ENCODE measurements at places on chromosomes 6 and 20.

DNA sequence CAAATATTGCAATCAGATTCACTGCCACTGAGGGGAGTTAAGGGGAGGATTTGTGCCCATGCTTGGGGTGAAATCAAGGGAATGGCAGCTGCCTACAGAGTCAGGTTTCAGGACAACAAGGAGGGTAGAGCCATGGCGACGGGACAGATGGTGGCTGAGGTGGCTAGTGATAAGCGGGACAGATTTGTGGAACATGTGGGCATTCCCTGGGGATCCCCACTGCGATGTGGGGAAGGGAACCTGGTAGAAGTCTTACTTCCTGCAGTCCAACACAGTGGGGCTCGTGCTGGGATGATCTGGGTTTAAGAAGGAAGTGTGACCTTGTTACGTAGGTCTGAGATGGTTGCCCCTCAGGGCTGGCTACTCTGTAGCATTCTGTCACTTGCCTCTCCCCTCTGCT, 292.0 kb upstream of the JARID2 start:
- no peak for DNase-seq

GRCh38 chr6:6795393-6795792, 206.9 kb downstream of the LY86 start:
- no peak for DNase-seq

- no peak for DNase-seq
Measured at GRCh38 chr20:8367689-8368088, 235.6 kb downstream of the PLCB1 start.

DNA sequence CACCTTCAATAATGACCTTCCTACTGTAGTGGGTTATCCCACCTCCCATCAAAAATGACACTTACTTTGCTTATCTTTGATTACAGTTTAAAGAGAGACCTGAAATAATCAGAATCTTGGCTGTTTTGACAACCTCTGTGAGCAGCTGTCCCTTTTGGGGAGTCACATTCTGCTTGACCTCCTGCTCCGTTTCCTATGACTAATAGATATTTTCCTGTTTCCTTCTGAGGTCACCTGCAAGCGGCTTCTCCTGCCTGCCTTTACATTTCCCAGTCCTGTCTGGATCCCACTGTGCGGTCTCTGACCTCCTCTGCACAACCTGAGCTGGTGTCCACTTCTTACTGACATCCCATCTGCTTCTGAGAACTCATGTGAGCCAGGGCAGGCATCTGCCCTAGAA, 54.2 kb downstream of the TRAM2 start:
- no peak for DNase-seq

GRCh38 chr6:134379599-134379998, 61.7 kb upstream of the SGK1 start:
- DNase-seq, result no peak

GRCh38 chr6:42424906-42425474, 26.7 kb downstream of the TRERF1 start:
- DNase-seq, result no peak

DNA sequence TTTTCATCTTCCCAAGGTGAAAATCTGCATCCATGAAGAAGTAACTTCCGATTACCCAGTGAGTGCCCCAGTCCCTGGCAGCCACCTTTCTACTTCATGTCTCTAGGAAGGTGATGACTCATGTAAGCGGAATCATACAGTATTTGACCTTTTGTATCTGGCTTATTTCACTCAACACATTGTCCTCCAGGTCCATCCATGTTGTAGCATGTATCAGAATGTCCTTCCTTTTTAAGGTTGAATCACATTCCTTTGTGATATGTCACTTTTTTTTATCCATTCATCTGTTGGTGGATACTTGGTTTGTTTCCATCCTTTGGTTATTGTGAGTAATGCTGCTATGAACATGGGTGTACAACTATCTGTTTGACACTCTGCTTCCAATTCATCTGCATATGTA, 176.3 kb upstream of the CDYL start:
- no peak for DNase-seq

GRCh38 chr6:28634411-28634760, 108.7 kb downstream of the GPX5 start:
- DNase-seq, result no peak

DNA sequence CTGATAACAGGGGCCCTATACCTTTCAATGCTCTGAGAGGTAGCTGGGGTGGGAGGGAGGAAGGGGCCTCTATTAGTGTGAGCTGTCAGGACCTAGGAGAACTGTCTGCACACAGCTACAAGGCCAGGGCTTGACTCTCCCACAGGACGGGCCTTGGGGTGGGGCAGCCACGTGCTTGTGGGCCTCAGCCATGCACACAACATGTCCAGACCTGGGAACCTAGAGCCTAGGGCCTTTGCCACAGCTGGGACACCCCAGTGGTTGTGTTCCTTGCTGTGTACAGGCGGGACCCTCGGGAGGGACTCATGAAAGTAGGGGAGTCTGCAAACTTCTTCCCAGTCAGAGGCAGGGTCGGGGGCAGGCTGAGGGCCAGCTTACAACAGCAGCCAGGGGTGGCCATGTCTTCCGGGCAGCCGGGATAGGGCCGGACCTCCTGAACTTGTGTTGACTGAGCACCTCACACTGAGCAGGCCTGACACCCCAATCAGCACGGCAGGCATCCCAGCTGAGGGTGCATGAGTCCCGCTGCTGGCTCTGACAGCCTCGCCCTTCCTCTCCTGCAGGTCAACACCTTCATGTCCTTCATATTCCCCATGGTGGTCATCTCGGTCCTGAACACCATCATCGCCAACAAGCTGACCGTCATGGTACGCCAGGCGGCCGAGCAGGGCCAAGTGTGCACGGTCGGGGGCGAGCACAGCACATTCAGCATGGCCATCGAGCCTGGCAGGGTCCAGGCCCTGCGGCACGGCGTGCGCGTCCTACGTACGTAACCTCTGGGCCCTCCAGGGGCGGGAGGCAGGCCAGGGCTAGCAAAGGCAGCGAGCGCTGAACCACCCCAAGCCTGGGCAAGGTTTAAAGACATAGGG, 41.9 kb upstream of the MRGBP start:
- no peak for DNase-seq

DNA sequence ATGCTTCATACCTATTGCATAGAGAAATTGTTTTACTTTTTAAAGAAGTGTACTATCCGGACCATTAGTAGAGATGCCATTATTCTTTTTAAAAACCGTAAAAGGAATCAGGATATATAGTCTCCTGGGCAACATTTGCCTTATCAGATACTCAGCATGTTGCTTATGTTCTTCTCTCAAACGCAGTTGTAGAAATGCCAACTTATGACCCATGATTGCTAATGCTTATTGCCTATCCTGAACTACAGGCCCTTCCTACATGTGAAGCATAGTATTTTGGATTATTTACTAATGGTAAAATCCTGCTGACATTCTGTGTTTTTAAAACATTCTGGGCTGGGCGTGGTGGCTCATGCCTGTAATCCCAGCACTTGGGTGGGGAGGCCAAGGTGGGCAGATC, 99.5 kb downstream of the FOXO3 start:
- DNase-seq, result no peak
